OCI-LY7 (cell line): ENCODE measurements at places on chromosomes 6 and 20. TPM values are rescaled to one million over a fixed set of nuclear protein-coding genes. Genes with fewer than 3 reads are reported as not detected.

RIPOR3 gene
- 0.35 and 0.53 TPM in 2 replicates for total RNA-seq

RAB44 gene
- total RNA-seq: not detected in 2 replicates

MAK gene
- total RNA-seq: 0.10 and 0.18 TPM in 2 replicates

ANKRD66 gene
- not detected in 2 replicates for total RNA-seq

DNA sequence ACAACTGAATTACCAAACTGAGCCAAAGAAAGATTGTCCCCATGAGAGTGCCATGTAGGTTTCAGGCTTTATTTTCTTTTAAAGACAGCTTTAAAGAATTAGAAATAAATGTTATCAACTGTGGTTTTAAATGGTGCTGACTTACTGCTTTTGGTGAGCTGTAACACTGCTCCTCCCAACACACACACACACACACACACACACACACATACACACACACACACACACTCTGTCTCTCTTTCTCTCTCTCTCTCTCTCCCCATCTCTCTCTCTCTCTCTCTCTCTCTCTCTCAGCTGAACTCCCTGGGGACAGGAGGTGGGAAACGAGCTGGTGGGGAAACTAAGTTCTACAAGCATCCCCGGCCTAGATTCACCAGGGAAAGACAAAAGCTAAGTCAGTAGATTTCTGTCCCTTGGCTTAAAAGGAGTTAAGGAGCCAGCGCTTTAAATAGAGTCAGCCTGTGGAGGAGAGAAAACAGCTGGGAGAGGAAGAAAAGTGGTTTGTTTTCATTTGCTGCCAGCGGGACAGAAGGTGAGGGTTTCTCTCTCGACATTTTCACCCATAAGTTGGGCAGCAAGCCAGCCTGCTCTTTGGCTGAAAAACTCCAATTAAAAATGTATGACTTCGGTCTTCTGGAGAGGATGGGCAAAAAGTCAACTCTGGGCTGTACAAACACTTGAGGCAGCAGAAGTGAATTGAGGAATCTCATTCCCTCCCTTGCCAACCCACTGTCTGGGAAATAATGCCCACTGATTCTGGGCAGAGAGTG, 27.4 kb downstream of the CBLN4 start:
- DNase-seq: no peak

GRCh38 chr6:11196511-11197174, 35.8 kb downstream of the NEDD9 start:
- no peak for DNase-seq

DNA sequence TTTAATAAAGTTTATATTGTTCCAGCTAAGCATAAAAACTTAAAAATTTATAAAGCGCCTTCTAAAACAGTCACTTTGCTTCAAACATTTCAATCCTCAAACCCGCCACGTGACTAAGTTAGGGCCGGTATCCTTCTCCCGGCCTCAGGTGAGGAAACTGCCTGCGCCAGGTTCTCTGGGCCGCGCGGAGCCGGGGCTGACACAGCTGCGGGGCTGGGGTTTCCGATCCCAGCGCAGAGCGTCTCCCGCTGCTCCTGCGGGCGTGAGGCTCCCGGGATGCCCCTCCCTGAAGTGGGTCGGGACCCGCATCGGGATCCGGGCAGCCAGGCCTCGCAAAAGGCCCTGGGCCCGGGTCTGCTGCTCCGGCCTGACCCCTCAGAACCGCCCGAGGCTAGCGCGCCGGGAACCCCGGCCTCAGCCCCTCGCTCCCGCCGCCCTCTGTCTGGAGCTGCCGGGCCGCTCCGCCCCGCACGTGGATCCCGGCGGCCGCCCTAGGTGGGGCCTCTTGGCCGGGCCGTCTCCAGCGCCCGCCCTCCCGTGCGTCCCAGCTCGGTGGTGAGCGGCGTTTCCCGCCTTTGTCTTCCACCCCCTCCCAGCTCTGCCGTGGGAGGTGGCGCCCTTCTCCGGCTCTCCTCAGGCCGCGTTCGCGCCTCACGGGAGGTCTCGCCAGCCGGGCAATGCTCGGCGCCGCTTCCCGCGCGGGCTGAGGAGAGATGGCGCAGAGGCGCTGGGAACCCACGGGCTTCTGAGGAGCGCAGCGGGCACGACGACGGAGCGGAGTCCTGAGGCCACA, 267.9 kb downstream of the DLL1 start:
- no peak for DNase-seq

DNA sequence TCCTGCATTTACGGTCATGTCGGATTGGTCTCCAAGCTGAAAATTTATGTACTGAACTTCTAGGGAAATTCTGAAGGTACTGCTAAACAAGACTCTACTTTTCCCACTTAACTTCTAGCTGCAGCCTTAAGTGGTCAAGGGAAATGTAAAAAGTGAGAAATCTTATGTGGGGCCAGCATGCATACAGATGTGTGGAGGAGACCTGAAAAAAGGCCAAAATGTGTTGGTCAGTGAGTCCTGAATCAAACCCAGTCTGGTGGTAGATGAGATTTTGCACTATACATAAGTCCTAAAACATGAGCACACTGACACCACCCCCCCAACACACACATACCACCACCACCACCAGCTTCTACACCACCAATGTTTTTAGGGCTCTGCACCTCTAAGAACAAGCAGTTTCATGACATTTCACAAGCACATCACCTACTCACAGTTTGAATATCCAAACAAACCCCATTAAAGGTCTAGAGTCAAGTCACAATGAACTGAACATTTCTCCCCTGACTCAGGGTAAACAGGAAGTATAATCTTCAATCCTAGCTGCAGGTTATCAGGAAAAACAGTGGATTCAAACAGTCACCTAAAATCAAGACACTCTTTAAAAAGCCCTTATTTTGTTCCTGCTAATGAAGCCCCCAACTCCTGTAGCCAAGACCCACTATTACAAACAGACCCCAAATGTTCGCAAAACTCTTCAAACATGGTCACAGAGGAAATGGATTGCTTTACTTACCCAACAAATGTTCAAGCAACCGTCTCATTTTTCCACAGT, 1.6 kb downstream of the ZMYND8 start:
- no peak for DNase-seq

GRCh38 chr6:157244175-157244574, 79.1 kb downstream of the TMEM242 start:
- no peak for DNase-seq
